Left forelimb (tissue), 1 donor: ENCODE measurements at places on chromosomes 13 and 19.

GRCh38 chr19:46000491-46001246, 5.4 kb downstream of the CCDC61 start:
- no peak for DNase-seq

DNA sequence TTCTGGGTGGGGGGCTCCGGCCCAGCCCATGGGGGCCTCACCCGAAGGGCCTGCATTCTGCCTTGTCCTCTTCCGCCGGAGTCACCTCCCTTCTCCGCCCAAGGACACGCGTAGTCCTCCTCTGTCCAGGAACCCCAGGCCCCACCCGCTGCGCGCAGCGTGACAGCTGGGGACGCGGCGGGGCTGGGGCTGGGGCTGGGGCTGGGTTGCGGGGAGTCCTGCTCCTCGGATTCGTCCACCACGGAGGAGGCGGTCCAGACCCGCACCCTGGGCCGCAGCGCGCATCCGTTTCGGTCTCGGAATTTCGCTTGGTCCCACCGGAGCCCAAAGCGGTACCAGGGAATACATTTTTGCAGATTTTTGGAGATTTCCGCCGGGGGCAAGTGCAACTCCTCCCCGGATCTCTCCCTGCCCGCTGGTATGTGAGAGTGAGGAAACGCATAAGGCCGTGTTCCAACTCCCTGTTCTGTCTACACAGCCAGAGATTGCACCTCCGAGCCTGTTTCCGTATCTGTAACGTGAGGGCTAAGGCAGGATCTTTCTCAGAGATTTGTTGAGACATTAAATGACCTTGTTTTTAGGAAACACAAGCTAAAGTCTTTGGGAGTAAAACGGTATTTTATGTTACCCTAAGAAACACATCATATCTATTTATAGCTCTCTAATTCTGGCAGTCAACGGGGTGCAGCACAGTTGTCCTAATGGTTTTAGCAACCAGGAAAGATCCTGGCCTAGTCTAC, at the start of gene COX7A1:
TSS of gene COX7A1 (minus strand) at position 96 of the 740 bp plus-strand sequence. CDS start at position 56, 40 bp downstream.
- DNase-seq = peak; percentile 87

- DNase-seq = no peak
These were observed 405.7 kb upstream of the SLC10A2 start for GRCh38 chr13:103471896-103472295.

GRCh38 chr19:12779162-12779993, 4.0 kb upstream of the HOOK2 start:
- DNase-seq = peak; percentile 92

DNA sequence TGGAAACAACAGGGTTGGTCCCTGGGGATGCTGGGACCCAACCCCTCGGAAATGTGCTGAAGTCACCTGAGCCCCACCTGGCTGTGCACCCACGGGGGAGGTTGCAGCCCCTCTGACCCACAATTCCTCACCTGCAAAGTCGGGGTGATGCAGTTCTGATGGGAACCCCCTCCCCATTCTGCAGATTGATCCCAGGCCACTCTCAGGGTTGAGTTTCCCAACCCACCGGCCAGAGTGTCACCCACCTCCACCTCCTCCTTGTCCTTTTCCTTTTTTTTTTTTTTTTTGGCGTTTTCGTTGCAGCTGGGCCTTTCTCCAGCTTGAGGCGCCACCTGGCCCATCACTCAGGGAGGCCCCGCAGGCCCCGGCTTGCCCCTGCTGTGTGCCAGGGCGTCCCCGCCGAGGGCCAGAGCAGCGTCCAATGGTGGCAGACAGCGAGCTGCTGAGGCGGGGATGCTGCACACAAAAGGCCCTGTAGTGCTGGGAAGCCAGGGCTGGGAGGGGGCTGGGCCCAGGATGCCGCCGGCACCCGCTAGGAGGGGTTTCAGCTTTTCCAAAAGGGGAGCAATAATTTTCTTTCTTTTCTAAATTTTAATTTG, 4.6 kb downstream of the PIK3R2 start:
- DNase-seq = no peak

DNA sequence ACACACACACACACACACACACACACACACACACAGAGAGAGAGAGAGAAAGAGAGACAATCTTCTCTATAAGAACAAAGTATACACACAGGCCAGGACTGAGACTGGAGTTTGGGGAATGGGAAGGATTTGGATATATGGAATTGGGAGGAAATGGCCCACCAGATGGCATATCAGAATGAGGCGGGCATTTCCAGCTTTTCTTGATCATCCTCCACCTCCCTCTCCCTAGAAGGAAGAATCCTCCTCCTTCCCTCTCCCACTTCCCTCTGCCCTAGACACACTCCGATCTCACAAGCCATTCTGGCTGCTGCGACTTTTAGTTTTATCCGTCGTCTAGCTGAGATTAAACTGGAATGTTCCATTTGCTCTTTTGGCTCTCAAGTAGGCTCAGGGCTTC, 10.0 kb upstream of the CEBPG start:
- no peak for DNase-seq

DNA sequence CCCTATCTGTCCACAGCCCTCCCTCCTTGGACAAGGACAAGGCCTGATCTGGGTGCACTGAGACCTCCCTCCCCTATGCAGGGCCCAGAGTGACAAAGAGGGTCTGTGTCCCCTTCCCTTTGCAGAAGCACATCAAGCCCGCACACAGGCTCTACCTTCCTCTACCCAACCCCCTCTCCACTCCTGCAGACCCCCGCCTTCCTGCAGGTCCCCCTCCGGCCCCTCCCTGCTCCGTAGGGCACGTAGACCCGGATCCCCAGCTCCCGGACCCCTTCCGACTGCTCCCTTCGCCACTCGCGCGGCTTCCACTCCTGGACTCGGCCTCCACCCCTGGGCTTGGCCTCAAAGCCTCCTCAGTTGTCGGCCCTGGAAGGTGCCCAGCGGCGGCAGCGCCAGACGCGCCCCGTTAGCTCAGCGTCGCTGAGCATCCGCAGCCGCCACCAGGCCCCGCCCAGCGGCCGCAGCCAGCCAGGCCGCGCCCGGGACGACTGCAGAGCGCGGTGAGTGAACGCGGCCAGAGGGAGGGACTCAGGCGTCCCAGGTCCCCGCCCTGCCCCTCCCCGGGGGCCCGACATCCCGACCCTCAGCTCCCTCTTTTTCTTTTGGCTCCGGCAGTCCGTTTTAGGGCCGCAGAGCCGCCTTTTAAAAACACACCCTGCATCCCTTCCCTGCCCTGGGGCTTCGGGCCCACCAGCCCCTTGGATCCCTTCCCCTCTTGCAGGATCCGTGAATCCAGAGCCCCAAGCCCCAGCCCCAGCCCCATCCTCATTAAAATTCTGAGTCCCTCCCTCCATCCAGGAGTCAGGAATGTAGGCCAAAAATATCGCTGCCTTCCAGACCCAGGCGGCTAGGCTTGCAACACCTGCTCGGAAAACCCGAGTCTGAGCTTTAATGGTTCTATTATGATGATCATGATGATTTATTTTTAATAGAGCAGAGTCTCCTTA, 1.5 kb upstream of the MYADM start:
- peak; percentile 92 for DNase-seq

- no peak for DNase-seq
These were observed 27.1 kb downstream of the SUGP2 start for GRCh38 chr19:19006213-19006612.
